Karpas-422 (cell line): ENCODE measurements at places on chromosomes 3 and 15. TPM values are rescaled to one million over a fixed set of nuclear protein-coding genes. Genes with fewer than 3 reads are reported as not detected.

DNA sequence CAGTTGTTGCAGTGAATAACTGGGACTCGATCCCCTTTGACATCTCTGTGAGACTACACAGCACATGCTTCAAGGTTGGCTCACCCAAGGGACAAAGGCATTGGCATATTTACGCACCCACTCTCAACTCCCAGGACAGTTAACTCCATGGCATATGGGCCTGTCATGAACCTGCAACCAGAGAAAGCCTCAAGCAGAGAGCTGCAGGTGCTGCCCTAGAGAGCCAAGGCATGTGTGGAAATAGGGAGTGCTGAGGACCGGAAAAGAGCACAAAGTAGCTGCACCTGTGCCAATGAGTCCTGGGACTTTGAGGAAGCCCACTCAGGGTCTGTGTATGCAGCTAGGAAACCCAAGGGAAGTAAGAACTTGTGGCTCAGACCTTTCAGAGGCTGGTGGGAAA is 32.9 kb upstream of the SLC24A5 start:
- H3K27ac ChIP-seq = no peak overlapping the region
- no peaks in the 10 kb centered on the region for H3K4me1 ChIP-seq
- no peaks in the 10 kb centered on the region for H3K36me3 ChIP-seq
- no peak for DNase-seq
- no peak overlapping the region for H3K4me3 ChIP-seq

DNA sequence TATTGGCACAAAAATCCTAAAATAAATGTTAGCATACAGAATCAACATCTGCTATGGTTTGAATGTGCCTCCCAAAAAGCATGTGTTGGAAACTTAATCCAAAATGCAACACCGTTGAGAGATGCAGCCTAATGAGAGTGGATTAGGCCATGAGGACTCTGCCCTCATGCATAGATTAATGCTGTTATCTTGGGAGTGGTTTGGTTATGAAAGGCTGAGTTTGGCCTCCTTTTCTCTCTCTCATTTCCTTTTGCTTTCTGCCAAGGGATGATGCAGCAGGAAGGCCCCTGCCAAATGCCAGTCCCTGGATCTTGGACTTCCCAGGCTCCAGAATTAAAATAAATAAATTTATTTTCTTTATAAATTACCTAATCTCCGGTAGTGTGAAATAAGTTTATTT is 49.4 kb downstream of the SYNM start:
- no peak for DNase-seq
- no peak overlapping the region for H3K27ac ChIP-seq
- H3K27me3 ChIP-seq = no peaks in the 10 kb centered on the region
- H3K4me3 ChIP-seq = no peak overlapping the region

DNA sequence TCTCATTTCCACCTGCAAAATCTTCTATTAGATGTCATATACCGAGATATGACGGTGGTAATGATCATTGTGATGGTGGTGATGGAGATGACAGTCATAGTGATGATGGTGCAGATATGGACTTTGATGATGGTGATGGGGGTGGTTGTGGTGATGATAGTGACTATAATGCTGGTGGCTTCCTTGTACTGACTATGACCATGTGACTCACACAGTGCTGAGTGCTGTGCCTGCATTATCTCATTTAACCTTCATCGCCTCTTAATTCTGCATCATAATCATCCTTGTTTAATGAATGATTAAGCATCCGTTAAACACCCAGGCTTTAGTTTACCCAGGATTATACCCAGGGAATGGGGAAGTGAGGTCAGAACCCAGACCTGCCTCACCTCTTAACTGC is 331.7 kb downstream of the FEZF2 start:
- no peak for DNase-seq
- H3K27ac ChIP-seq = no peak overlapping the region
- H3K4me3 ChIP-seq = no peak overlapping the region
- peaks cover 25% of the 10 kb centered on the region for H3K4me1 ChIP-seq
- H3K27me3 ChIP-seq = no peaks in the 10 kb centered on the region

- H3K27me3 ChIP-seq = no peaks in the 10 kb centered on the region
- no peak overlapping the region for H3K4me3 ChIP-seq
- H3K36me3 ChIP-seq = peaks cover 51% of the 10 kb centered on the region
- DNase-seq = no peak
- peaks cover 10% of the 10 kb centered on the region for H3K4me1 ChIP-seq
These were observed 26.9 kb downstream of the ZNF589 start for GRCh38 chr3:48267782-48268181.

- H3K27me3 ChIP-seq = no peaks in the 10 kb centered on the region
- H3K27ac ChIP-seq = no peak overlapping the region
- peak; percentile 35 for DNase-seq
These were observed 1178.0 kb downstream of the ROBO1 start for GRCh38 chr3:78589778-78590177.

DNA sequence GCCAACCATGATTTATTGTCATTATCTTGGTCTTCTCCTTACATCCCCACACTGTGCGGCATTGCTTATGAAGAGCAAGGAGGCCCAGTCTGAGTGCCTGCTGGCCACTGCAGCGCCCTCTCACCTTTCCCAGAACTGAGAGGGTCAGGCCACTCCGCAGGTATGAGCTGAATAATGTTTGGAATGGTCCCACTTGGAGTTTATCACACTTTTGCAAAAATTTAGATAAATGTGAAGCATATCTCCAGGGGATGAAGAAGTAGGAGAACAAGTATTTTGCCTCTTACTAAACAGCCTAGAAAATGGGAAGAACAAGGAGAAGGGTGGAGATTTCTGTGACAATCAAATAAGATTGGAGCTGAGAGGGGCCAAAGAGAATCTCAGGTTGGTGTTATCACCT is 74.4 kb upstream of the GSK3B start:
- no peaks in the 10 kb centered on the region for H3K36me3 ChIP-seq
- H3K4me1 ChIP-seq = peaks cover 20% of the 10 kb centered on the region
- H3K27me3 ChIP-seq = no peaks in the 10 kb centered on the region

- DNase-seq = peak; percentile 61
- H3K4me3 ChIP-seq = peak overlapping the region; percentile 99
- peaks cover 11% of the 10 kb centered on the region; the same call in 1 of the 2 replicates for H3K36me3 ChIP-seq
- H3K4me1 ChIP-seq = peaks cover 23% of the 10 kb centered on the region
- H3K27me3 ChIP-seq = no peaks in the 10 kb centered on the region
These were observed 401 bp downstream of the RAMAC start for GRCh38 chr15:82986442-82986780.

GRCh38 chr3:8103954-8104353 is 397.7 kb upstream of the LMCD1 start:
- H3K36me3 ChIP-seq = no peaks in the 10 kb centered on the region
- no peak for DNase-seq
- H3K27ac ChIP-seq = no peak overlapping the region
- H3K4me3 ChIP-seq = no peak overlapping the region
- H3K4me1 ChIP-seq = no peaks in the 10 kb centered on the region
- no peaks in the 10 kb centered on the region for H3K27me3 ChIP-seq

DNA sequence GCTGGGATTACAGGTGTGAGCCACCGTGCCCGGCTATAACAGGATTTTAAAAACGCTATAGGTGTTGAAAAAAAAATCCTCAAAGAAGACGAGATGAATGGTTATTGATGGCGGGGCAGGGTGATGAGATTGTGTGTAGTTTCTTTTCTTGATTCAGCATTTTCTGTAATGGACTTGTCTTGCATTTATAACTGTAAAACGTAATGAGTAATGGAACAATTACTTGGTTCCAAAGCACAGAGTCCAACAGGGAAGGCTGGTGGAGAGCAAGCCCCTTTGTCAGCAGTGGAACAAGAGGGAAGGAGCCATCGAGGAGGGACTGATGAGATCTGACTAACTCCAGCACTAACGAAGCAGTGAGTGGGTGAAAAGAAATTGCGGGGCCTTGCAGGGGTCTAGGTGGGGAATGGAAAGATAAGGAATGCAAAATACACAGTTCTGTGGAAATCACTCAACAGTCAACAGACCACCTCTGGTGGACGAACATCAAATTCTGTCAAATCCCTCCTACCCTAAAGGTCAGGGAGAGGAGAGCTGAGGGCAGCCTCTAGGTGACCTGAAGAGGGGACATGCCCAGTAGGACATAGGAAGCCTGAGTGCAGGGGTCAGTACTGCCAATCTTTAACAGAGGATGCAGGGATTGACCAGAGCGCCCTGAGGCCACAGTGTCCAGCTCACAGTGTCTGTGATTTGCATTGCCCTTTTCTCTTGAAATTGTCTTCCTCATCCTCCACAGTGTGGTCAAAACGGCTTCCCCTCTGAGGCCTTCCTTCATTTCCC is 23.1 kb upstream of the CDCP1 start:
- no peaks in the 10 kb centered on the region for H3K27me3 ChIP-seq
- no peak for DNase-seq
- no peak overlapping the region for H3K4me3 ChIP-seq
- H3K27ac ChIP-seq = no peak overlapping the region
- H3K4me1 ChIP-seq = peaks cover 31% of the 10 kb centered on the region
- no peaks in the 10 kb centered on the region for H3K36me3 ChIP-seq

DNA sequence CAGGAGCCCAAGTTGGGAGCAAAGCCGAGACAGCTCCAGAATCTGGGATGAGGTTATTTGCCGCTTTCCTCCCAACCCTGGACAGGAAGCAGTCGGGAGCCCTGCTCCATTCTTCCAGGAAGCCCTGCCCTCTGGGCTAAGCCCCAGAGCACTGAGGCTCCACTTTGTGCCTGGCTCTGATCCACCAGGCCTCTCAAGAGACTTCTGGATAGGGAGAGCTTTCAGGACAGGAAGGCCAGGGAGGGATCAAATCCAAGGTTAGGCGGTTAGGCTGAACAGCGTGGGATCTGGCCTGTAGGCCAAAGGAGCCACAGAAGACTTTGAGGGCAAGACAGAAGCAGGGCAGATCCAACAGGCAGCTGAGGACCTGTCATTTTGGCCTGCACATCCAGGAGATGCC is 835 bp downstream of the STOML1 start:
- H3K27ac ChIP-seq = no peak overlapping the region
- peaks cover 32% of the 10 kb centered on the region for H3K4me1 ChIP-seq
- H3K4me3 ChIP-seq = peak overlapping the region; percentile 80
- no peaks in the 10 kb centered on the region for H3K27me3 ChIP-seq
- H3K36me3 ChIP-seq = no peaks in the 10 kb centered on the region

- H3K27ac ChIP-seq = no peak overlapping the region
- no peaks in the 10 kb centered on the region for H3K4me1 ChIP-seq
- peak; percentile 84 for DNase-seq
- no peaks in the 10 kb centered on the region for H3K36me3 ChIP-seq
- no peaks in the 10 kb centered on the region for H3K27me3 ChIP-seq
These were observed 76.9 kb upstream of the ABI3BP start for GRCh38 chr3:101069901-101070798.

GRCh38 chr15:49155834-49156627 is 632 bp upstream of the COPS2 start:
- peak overlapping the region; percentile 51 for H3K27ac ChIP-seq
- H3K4me3 ChIP-seq = peak overlapping the region; percentile 73
- peaks cover 36% of the 10 kb centered on the region for H3K4me1 ChIP-seq
- DNase-seq = peak; percentile 52
- no peaks in the 10 kb centered on the region for H3K27me3 ChIP-seq

DNA sequence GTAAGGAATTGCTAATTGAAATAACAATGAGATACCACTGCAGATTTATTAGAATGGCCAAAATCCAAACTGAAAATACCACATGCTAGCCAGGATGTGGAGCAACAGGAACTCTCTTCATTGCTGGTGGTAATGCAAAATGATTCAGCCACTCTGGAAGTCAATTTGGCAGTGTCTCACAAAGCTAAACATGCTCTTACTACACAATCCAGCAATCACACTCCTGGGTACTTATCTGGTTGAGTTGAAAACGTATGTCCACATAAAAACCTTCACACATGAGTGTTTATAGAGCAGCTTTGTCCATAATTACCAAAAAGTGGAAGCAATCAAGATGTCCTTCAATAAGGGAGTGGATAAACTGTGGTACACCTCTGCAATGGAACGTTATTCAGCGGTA is 113.3 kb downstream of the SMAD6 start:
- H3K36me3 ChIP-seq = no peaks in the 10 kb centered on the region
- no peak for DNase-seq
- H3K4me1 ChIP-seq = no peaks in the 10 kb centered on the region
- H3K27ac ChIP-seq = no peak overlapping the region

DNA sequence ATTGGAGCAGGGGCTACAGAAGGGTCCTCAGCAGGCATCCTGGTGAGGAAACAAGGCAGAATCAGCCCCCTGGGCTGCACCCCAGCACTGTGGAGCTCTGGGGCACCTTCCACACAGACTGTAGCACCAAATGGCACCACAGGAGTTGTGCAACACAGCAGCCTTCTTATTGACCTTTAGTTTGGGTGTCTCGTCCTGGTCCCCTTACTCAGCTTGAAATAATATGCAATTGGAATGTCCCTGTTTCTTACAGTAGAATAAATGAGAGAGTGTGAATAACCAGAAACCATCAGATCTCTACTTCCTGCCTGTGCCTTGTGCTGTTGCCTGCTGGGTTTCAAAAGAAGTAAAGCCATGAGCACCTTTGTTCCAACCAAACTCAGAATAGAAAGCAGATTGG is 44.5 kb downstream of the RPLP1 start:
- DNase-seq = no peak
- H3K27me3 ChIP-seq = 0 out of 2 replicates have a peak, but pooled peaks cover 2% of the 10 kb centered on the region
- H3K36me3 ChIP-seq = no peaks in the 10 kb centered on the region

GRCh38 chr3:14397046-14397445 is 5.4 kb upstream of the SLC6A6 start:
- no peaks in the 10 kb centered on the region for H3K36me3 ChIP-seq
- no peaks in the 10 kb centered on the region for H3K27me3 ChIP-seq
- DNase-seq = no peak
- peaks cover 32% of the 10 kb centered on the region for H3K4me1 ChIP-seq
- H3K4me3 ChIP-seq = no peak overlapping the region
- H3K27ac ChIP-seq = no peak overlapping the region

DNA sequence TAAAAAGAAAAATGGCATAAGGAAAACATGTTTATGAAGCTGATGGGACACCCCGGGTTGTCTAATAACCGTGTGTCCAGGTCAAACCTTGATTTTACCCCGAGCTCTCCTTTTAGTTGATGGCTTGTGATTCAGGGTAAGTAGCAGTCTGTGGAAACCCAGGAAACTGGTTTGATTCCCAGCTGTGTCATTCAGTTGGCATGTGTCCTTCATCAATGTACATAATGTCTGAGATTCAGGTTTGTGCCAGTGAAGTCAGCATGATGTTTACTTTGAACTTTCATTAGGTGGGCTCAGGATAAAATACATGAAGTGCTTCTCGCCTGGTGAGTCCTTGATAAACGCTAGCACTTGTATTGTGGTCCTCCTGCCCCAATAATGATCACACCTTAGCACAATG is 4.3 kb upstream of the COPG1 start:
- DNase-seq = no peak
- H3K27ac ChIP-seq = no peak overlapping the region
- no peaks in the 10 kb centered on the region for H3K36me3 ChIP-seq
- no peaks in the 10 kb centered on the region for H3K27me3 ChIP-seq

GRCh38 chr3:170178651-170179050 is 2.9 kb downstream of the PHC3 start:
- peaks cover 22% of the 10 kb centered on the region for H3K4me1 ChIP-seq
- H3K27ac ChIP-seq = 0 out of 2 replicates have a peak overlapping the region, but pooled peaks have one; percentile 64
- H3K4me3 ChIP-seq = 0 out of 2 replicates have a peak overlapping the region, but pooled peaks have one; percentile 73
- DNase-seq = no peak

Gene QARS1
- 220 and 257 TPM in 2 replicates for total RNA-seq

Gene KCNH8
- total RNA-seq = 0.11 and 0.19 TPM in 2 replicates

Gene CLASP2
- total RNA-seq = 115 and 157 TPM in 2 replicates
